Omental fat pad (tissue), 4 donors: ENCODE measurements at places on chromosomes 1 and 21.

- DNase-seq: peak; percentile 24
Observed at GRCh38 chr1:119139857-119140176, 636 bp downstream of the WARS2 start.

- no peak for DNase-seq
Observed at GRCh38 chr1:101905283-101905835, 91.4 kb downstream of the OLFM3 start.

- DNase-seq: no peak
Observed at GRCh38 chr1:32828341-32828740, 10.9 kb downstream of the S100PBP start.

- DNase-seq: no peak
Observed at GRCh38 chr1:110113551-110113950, 1.3 kb downstream of the UBL4B start.

DNA sequence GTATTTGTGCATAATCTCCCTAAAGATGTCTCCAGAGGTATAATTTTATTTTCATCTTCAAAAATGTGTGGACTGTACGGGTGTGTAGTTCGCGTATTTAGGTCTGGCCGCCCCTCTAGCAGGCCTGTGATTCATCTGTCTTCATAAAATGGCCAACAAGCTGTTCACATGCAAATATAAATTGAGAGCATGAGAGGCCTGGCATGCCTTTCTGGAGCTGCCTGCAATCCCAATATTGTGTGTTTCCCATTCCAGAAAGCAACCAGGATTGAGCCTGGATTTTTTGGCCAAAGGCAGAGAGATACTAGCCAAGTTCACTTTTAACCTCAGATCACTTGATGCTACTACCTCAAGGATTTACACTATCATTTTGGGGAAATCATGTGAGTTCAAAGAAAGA is 197.2 kb downstream of the NFIA start:
- DNase-seq: no peak

- DNase-seq: no peak
Observed at GRCh38 chr21:17428484-17428869, 84.4 kb upstream of the CXADR start.

GRCh38 chr1:231612393-231613089 is 14.0 kb upstream of the DISC1 start:
- no peak for DNase-seq

DNA sequence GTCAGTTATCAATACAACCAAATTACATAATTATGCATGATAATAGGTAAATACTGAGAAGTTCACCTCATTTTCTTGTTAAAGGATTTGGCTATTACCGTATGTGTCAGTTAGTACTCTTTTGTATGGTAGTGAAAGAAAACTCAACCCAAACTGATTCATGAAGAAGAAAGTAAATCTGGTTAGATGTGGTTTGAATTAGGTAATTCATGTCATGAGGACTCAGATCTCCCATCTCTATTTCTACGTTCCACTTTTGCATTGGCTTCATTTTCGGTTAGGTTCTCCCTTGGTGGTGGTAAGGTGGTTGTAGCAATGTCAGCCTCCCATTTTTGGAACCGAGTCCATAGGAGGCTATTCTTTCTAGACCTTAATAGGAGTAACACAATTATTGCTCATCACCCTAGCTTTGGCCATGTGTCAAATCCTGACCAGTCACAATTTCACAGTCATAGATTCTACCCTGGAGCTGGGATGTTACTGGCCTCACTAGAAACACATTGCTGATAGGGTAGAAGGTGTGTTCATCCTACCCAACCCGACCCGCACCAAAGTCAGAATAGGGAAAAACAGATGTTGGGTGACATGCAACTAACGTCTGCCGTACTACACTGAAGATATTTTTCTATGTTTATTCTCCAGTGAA is 97.6 kb downstream of the OSBPL9 start:
- DNase-seq: no peak
